Activated CD8-positive, alpha-beta memory T cell treated with anti-CD3 and anti-CD28 coated beads for 36 hours (primary cell): ENCODE measurements at places on chromosomes 7 and 10. TPM values are rescaled to one million over a fixed set of nuclear protein-coding genes. Genes with fewer than 3 reads are reported as not detected.

ANK3 gene
- 6.2 TPM for total RNA-seq

CYP3A7 gene
- total RNA-seq = not detected

PRPS1L1 gene
- not detected for total RNA-seq

SVOPL gene
- not detected for total RNA-seq

PCDH15 gene
- total RNA-seq = not detected

ADAM8 gene
- total RNA-seq = 68.5 TPM

AKR1C8 gene
- not detected for total RNA-seq

GSTO1 gene
- total RNA-seq = 138 TPM

VOPP1 gene
- 67.0 TPM for total RNA-seq

CDHR1 gene
- total RNA-seq = 1.8 TPM

HABP2 gene
- total RNA-seq = not detected

SUN3 gene
- not detected for total RNA-seq

CHST15 gene
- not detected for total RNA-seq

MORN4 gene
- total RNA-seq = 3.6 TPM

CTBP2 gene
- total RNA-seq = 1.2 TPM

EVX1 gene
- not detected for total RNA-seq

HOXA1 gene
- total RNA-seq = not detected

MRPL43 gene
- total RNA-seq = 56.8 TPM

NKX1-2 gene
- not detected for total RNA-seq

ATG9B gene
- 6.3 TPM for total RNA-seq

NEUROG3 gene
- total RNA-seq = not detected

TAF6 gene
- total RNA-seq = 70.2 TPM

TFEC gene
- total RNA-seq = not detected

CLDN3 gene
- total RNA-seq = not detected

TMEM229A gene
- not detected for total RNA-seq

CFAP46 gene
- 0.19 TPM for total RNA-seq

ASZ1 gene
- total RNA-seq = not detected

LRRC18 gene
- total RNA-seq = not detected

OR2F1 gene
- not detected for total RNA-seq

ATOH7 gene
- not detected for total RNA-seq

DOCK1 gene
- total RNA-seq = 0.17 TPM

OR13A1 gene
- total RNA-seq = not detected

C7orf33 gene
- not detected for total RNA-seq

CDC123 gene
- total RNA-seq = 165 TPM

CPN1 gene
- total RNA-seq = not detected

UPK3B gene
- 0.65 TPM for total RNA-seq

ADGRA1 gene
- total RNA-seq = not detected

KCNH2 gene
- total RNA-seq = 0.13 TPM

LAMB1 gene
- total RNA-seq = not detected

FAM25A gene
- not detected for total RNA-seq

DBF4 gene
- total RNA-seq = 74.6 TPM

CCDC136 gene
- total RNA-seq = 10.0 TPM

GNG11 gene
- total RNA-seq = not detected

FKBP6 gene
- total RNA-seq = not detected

DRGX gene
- total RNA-seq = not detected

SMNDC1 gene
- total RNA-seq = 53.6 TPM

MKX gene
- total RNA-seq = 0.30 TPM

GLI3 gene
- total RNA-seq = 0.38 TPM

ZNF655 gene
- total RNA-seq = 57.1 TPM

CYP2C9 gene
- total RNA-seq = not detected

ZPBP gene
- total RNA-seq = 0.42 TPM

GRK5 gene
- total RNA-seq = 13.3 TPM

SSC4D gene
- 0.63 TPM for total RNA-seq

HOXA11 gene
- total RNA-seq = not detected

GRID2IP gene
- total RNA-seq = 0.50 TPM

VWA2 gene
- not detected for total RNA-seq

PLAC9 gene
- total RNA-seq = not detected

PON1 gene
- not detected for total RNA-seq

DNAJC1 gene
- 30.1 TPM for total RNA-seq
